Vein endothelial cell (primary cell): ENCODE measurements at places on chromosomes 4 and X. TPM values are rescaled to one million over a fixed set of nuclear protein-coding genes. Genes with fewer than 3 reads are reported as not detected.

The HGFAC gene
- 0.19 and 0.33 TPM in 2 replicates for total RNA-seq

The MAGEB17 gene
- not detected in 2 replicates for total RNA-seq

The SH2D1A gene
- total RNA-seq: not detected in 2 replicates

The PASD1 gene
- not detected in 2 replicates for total RNA-seq

The SORCS2 gene
- total RNA-seq: under 0.01 TPM in 2 replicates

The L1CAM gene
- under 0.01 and 0.19 TPM in 2 replicates for total RNA-seq

The SLC25A5 gene
- 293 and 307 TPM in 2 replicates for total RNA-seq

The ADGRG4 gene
- total RNA-seq: under 0.01 TPM in 1 of 2 replicates, not detected in the other

The GABRG1 gene
- not detected in 2 replicates for total RNA-seq

The F8A3 gene
- 3.0 and 3.9 TPM in 2 replicates for total RNA-seq

The RAB41 gene
- not detected in 2 replicates for total RNA-seq

The ERAS gene
- not detected in 2 replicates for total RNA-seq

The PCSK1N gene
- total RNA-seq: 0.29 TPM in 1 of 2 replicates, not detected in the other

The GPRIN3 gene
- 5.6 and 10.2 TPM in 2 replicates for total RNA-seq

The SOD3 gene
- not detected in 2 replicates for total RNA-seq

The VSIG4 gene
- not detected in 2 replicates for total RNA-seq
